ENCODE measurements at places on chromosomes 3 and 15. TPM values are rescaled to one million over a fixed set of nuclear protein-coding genes. Genes with fewer than 3 reads are reported as not detected.
A peak's percentile ranks its signal among the peaks of the same experiment; 100 is the strongest.

GRCh38 chr3:40821315-40821714 is 296.6 kb downstream of the ZNF621 start:
- H3K27me3 ChIP-seq: no peaks in the 10 kb centered on the region
- H3K4me3 ChIP-seq: no peak overlapping the region
- H3K27ac ChIP-seq: no peak overlapping the region
- peak; percentile 58 for DNase-seq
- no peaks in the 10 kb centered on the region for H3K4me1 ChIP-seq
- H3K36me3 ChIP-seq: no peaks in the 10 kb centered on the region

GAP43 gene
- total RNA-seq: not detected

GRCh38 chr15:52424856-52425431 is 103.7 kb downstream of the MYO5A start:
- H3K27ac ChIP-seq: no peak overlapping the region
- H3K4me3 ChIP-seq: no peak overlapping the region
- H3K36me3 ChIP-seq: peaks cover 16% of the 10 kb centered on the region

DNA sequence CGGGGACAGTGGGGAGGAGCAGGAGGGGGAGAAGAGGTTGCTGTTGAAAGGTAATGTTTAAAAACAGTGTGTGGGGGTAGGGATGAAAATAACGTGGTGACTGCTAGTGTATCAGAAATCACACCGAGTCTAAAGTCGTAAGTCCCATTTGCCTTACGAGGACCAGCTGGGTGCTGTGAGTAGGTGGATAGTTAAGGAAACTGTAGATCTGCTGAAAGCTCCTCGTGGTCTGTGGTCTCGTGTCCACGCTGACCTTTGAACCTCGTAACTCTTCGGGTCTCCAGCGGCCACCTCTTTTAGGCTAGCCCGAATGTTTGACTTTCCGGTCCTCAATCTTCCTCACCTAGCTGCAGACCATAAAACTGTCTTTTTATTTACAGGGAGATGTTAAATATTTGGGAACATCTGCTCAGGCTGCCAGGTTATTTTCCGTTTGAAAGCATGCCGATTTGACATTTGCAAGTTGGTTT is 29.3 kb upstream of the ST3GAL6 start:
- peaks cover 12% of the 10 kb centered on the region for H3K4me1 ChIP-seq
- peak overlapping the region; percentile 76 for H3K4me3 ChIP-seq
- H3K27me3 ChIP-seq: no peaks in the 10 kb centered on the region
- H3K36me3 ChIP-seq: no peaks in the 10 kb centered on the region
- peak overlapping the region; percentile 30 for H3K27ac ChIP-seq

TRANK1 gene
- total RNA-seq: 4.7 TPM

ITIH1 gene
- not detected for total RNA-seq

IL17RB gene
- 0.42 TPM for total RNA-seq

FBLN2 gene
- not detected for total RNA-seq

DNA sequence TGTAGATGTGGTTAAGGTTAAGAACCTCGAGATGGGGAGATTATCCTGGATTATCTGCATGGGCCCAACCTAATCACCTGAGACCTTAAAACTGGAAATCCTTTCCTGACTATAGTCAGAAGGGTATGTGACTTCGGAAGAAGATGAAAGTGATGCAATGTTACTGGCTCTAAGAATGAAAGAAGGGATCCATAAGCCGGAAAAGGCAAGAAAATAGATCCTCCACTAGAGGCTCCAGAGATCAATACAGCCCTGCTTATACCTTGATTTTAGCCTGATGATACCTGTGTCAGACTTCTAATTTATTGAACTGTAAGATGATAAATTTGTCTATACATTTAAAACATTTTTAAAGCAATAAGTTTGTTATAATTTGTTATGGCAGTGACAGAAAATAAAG is 21.5 kb upstream of the GASK1A start:
- H3K4me3 ChIP-seq: no peak overlapping the region
- peaks cover 27% of the 10 kb centered on the region for H3K27me3 ChIP-seq

- H3K4me1 ChIP-seq: peaks cover 28% of the 10 kb centered on the region
- no peak for DNase-seq
- H3K36me3 ChIP-seq: peaks cover 5% of the 10 kb centered on the region
- H3K27me3 ChIP-seq: no peaks in the 10 kb centered on the region
- H3K27ac ChIP-seq: peak overlapping the region; percentile 42
These were observed 1.4 kb downstream of the XXYLT1 start for GRCh38 chr3:195269375-195270078.

TRNT1 gene
- total RNA-seq: 27.6 TPM

GRCh38 chr15:58568157-58568571 is 136.4 kb downstream of the LIPC start:
- no peaks in the 10 kb centered on the region for H3K36me3 ChIP-seq
- no peak for DNase-seq
- no peaks in the 10 kb centered on the region for H3K4me1 ChIP-seq
- no peak overlapping the region for H3K4me3 ChIP-seq
- H3K27ac ChIP-seq: no peak overlapping the region

DNA sequence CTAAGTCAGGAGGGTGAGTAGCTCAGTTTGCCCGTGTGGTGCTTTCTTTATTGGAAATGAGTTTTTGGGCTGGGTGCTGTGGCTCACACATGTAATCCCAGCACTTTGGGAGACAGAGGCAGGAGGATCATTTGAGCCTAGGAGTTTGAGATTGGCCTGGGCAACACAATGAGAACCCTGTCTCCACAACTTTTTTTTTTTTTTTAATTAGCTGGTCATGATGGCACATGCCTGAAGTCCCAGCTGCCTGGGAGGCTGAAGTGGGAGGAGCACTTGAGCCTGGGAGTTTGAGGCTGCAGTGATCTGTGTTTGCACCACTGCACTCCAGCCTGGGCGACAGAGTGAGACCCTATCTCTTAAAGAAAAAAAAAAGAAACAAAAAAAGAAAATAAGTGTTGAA is 174.9 kb downstream of the NSMCE3 start:
- no peaks in the 10 kb centered on the region for H3K27me3 ChIP-seq
- peak; percentile 2 for DNase-seq
- H3K4me3 ChIP-seq: no peak overlapping the region

- H3K36me3 ChIP-seq: peaks cover 9% of the 10 kb centered on the region
- peaks cover 52% of the 10 kb centered on the region for H3K4me1 ChIP-seq
- H3K27me3 ChIP-seq: no peaks in the 10 kb centered on the region
- H3K4me3 ChIP-seq: no peak overlapping the region
- DNase-seq: no peak
- H3K27ac ChIP-seq: no peak overlapping the region
These were observed 9.2 kb downstream of the SLC25A36 start for GRCh38 chr3:140950863-140951262.

GRCh38 chr15:69446953-69447352 is 5.7 kb upstream of the RPLP1 start:
- no peaks in the 10 kb centered on the region for H3K27me3 ChIP-seq
- no peak overlapping the region for H3K4me3 ChIP-seq
- no peaks in the 10 kb centered on the region for H3K4me1 ChIP-seq
- H3K27ac ChIP-seq: no peak overlapping the region
- DNase-seq: no peak

DNA sequence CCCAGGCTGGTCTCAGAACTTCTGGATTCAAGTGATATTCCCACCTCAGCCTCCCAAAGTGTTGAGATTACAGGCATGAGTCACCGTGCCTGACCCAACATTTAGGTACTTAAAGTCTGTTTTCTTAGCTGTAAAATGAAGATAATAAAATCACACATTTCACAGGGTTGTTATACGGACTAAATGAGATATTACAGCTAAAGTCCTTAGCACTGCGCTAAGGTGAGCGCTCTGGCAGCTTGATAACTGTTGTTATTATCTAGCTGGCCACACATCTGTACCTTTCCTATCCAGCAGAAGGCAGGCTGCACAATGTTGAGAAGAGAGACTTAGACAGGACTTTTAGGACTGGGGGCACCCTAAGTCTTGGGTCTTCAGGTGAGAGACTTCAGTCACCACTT is 2.7 kb upstream of the LIPH start:
- no peak overlapping the region for H3K4me3 ChIP-seq
- no peaks in the 10 kb centered on the region for H3K36me3 ChIP-seq
- H3K4me1 ChIP-seq: peaks cover 28% of the 10 kb centered on the region
- H3K27ac ChIP-seq: no peak overlapping the region

CCR8 gene
- not detected for total RNA-seq

GRCh38 chr15:25671132-25671531 is 192.0 kb downstream of the ATP10A start:
- H3K4me1 ChIP-seq: no peaks in the 10 kb centered on the region
- no peak overlapping the region for H3K4me3 ChIP-seq
- H3K36me3 ChIP-seq: no peaks in the 10 kb centered on the region
- no peak overlapping the region for H3K27ac ChIP-seq

ZNF445 gene
- total RNA-seq: 10.1 TPM

GOLGA6L25 gene
- total RNA-seq: not detected

DNA sequence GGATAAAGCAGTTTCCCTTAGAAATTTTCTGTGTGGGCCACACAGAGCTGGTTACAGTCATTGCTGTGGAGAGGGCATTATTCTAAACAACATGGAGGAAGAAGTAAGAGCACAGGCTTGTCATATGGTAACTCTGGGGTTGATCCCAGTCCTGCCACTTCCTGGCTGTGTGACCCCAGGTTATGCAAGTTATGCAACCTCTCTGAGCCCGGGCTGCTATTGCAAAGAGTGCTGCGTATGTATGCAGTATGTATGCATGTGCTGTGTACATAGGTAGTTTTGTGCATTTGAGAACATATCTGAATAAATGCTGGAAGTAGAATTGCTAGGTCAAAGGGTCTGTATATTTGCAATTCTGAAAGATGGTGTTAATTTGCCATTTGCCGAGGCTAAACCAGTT is 9.2 kb downstream of the SPSB4 start:
- no peak overlapping the region for H3K27ac ChIP-seq
- no peaks in the 10 kb centered on the region for H3K4me1 ChIP-seq
- H3K4me3 ChIP-seq: no peak overlapping the region
- no peak for DNase-seq
- peaks cover 49% of the 10 kb centered on the region for H3K27me3 ChIP-seq

DNA sequence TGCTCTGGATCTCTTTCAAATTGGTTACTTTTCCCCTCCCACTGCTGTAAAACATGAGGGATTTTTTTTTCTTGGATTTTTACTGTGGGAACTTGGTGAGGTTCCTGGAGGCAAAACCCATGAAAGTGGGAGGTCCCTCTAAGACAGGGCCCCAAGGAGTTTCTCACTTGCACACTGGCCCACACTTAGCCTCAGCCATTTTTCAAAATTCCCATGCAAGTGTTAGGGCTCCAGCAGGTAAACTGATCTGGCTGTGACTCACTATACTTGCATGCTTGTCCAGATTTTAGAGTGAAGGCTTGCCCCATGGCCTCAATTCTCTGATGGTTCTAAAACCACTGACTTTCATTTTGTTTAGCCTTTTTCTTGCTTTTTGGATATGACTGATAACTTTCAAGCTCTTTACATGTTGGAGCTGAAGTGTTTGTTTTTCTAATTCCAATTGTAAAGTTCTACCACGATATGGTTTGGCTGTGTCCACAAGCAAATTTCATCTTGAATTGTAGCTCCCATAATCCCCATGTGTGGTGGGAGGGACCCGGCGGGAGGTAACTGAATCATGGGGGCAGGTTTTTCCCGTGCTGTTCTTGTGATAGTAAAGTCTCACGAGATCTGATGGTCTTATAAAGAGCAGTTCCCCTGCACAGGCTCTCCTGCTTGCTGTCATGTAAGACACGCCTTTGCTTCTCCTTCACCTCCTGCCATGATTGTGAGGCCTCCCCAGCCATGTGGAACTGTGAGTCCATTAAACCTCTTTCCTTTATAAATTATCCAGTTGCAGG is 37.7 kb downstream of the MCCC1 start:
- no peak for DNase-seq
- no peak overlapping the region for H3K27ac ChIP-seq
- no peak overlapping the region for H3K4me3 ChIP-seq

GRCh38 chr3:112646623-112647022 is 5.7 kb upstream of the CCDC80 start:
- H3K27ac ChIP-seq: peak overlapping the region; percentile 5
- peaks cover 46% of the 10 kb centered on the region for H3K4me1 ChIP-seq
- peaks cover 4% of the 10 kb centered on the region for H3K36me3 ChIP-seq
- DNase-seq: no peak
- no peak overlapping the region for H3K4me3 ChIP-seq

DNA sequence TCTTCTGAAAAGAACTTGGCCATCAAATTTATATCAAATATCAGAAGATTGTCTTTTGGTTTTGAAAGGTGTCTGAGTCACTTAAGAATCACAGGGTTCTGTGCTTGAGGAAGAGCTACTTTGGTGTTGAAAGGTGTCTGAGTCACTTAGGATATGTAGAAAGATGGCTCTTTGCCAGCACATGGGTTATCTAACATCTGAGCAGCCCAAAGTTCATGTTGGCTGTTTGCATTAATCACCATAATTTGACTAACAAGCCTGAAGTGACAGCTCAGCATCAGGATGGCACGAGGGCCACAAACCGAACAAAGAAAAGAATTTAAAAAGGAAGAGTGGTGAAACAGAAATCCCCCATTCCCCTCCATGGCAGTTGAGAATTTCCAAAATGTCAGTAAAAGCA is 190.5 kb upstream of the CMC1 start:
- H3K36me3 ChIP-seq: no peaks in the 10 kb centered on the region
- H3K4me3 ChIP-seq: no peak overlapping the region
- peak overlapping the region; percentile 11 for H3K27ac ChIP-seq
- H3K27me3 ChIP-seq: no peaks in the 10 kb centered on the region

DNA sequence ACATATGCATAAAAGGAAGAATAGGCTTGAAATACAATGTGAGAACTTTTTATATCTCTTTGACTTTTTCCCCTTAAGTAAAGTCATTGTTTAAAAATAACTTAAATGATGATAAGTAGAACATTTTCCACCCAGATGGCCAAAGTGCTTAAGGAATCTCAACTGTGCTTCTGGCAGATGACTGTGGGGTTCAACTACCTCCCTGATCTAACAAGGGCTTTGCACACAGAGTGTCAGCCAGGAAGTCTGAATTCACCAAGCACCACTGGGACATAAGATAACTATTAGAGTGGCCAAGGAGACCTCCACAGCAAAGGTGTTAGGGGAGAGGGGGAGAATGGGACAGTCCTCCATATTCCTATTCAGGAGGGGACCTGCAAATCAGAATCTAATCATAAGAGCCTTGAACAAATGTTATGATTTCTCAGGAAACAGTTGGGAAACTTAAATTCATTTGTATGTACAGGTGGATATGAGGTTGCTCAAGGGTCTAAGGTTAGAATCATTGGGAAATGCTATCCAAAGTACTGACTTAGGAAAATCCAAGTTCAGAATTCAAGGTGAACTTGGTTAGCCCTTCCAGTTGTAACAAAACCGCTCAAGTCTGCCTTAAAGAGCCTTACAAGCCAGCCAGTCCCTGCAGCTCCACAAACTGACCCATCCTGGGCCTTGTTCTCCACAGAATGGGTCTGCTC is at the start of gene FETUB:
Gene FETUB, plus strand, starts transcription at position 622 of the 695 bp plus-strand sequence. Its CDS starts 62 bp downstream, at position 684.
- no peaks in the 10 kb centered on the region for H3K27me3 ChIP-seq
- H3K4me1 ChIP-seq: peaks cover 49% of the 10 kb centered on the region
- peak within 1 kb of the TSS; percentile 28 for H3K4me3 ChIP-seq
- DNase-seq: no peak
- H3K36me3 ChIP-seq: no peaks in the 10 kb centered on the region

- H3K4me3 ChIP-seq: no peak overlapping the region
- peaks cover 19% of the 10 kb centered on the region for H3K4me1 ChIP-seq
- no peak for DNase-seq
- no peak overlapping the region for H3K27ac ChIP-seq
These were observed 54.9 kb downstream of the ANP32A start for GRCh38 chr15:68765602-68766368.
